Endodermal cell (in vitro differentiated cells): ENCODE measurements at places on chromosomes 5 and 9.

DNA sequence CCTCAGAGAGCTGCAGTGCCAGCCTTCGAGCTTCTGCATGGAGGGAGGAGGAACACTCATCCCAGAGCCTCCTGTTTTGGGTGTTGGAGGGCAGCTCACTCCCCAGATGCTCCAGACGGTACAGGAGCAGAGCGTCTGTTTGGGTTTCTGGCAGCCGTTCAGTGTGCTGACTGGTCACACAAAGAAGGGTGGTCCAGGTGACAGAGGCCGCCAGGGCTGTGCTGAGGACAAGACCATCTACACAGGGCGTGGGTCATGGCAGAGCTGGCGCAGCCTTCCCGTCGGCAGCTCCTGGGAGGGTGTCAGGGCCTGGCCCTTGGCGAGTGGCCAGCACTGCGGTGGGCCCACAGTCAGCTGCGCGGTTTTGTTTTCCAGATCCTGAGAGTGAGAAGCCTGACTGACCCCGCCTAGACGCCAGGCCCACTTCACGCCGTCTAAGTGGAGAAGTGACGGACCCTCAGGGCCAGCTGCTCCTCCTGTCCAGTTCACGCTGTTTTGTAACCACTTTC, 131.4 kb upstream of the FAM120A start:
- H3K4me3 ChIP-seq: no peak overlapping the region
- no peaks in the 10 kb centered on the region for H3K4me1 ChIP-seq
- DNase-seq: no peak

- H3K27me3 ChIP-seq: no peaks in the 10 kb centered on the region
- DNase-seq: no peak
- H3K4me3 ChIP-seq: no peak overlapping the region
- peaks cover 12% of the 10 kb centered on the region for H3K4me1 ChIP-seq
- no peak overlapping the region for H3K27ac ChIP-seq
Measured at GRCh38 chr5:66655395-66656324, 59.5 kb downstream of the MAST4 start.

- H3K36me3 ChIP-seq: no peaks in the 10 kb centered on the region
- no peak overlapping the region for H3K27ac ChIP-seq
- H3K4me3 ChIP-seq: no peak overlapping the region
- H3K27me3 ChIP-seq: peaks cover 72% of the 10 kb centered on the region
- peaks cover 10% of the 10 kb centered on the region for H3K4me1 ChIP-seq
Measured at GRCh38 chr5:151904909-151905308, 19.7 kb downstream of the GLRA1 start.

GRCh38 chr9:1994180-1994579, 21.0 kb upstream of the SMARCA2 start:
- DNase-seq: no peak
- H3K4me1 ChIP-seq: no peaks in the 10 kb centered on the region
- no peaks in the 10 kb centered on the region for H3K27me3 ChIP-seq
- H3K36me3 ChIP-seq: no peaks in the 10 kb centered on the region
- H3K27ac ChIP-seq: no peak overlapping the region
